ENCODE measurements at places on chromosomes 16 and 17.

- no peak for DNase-seq
Measured at GRCh38 chr17:41692722-41693521, 4.2 kb downstream of the EIF1 start.

GRCh38 chr17:41345992-41346391 lies 4.6 kb downstream of the KRT33A start:
- no peak for DNase-seq

- DNase-seq, result no peak
Measured at GRCh38 chr17:76481071-76481655, 13.8 kb downstream of the AANAT start.

DNA sequence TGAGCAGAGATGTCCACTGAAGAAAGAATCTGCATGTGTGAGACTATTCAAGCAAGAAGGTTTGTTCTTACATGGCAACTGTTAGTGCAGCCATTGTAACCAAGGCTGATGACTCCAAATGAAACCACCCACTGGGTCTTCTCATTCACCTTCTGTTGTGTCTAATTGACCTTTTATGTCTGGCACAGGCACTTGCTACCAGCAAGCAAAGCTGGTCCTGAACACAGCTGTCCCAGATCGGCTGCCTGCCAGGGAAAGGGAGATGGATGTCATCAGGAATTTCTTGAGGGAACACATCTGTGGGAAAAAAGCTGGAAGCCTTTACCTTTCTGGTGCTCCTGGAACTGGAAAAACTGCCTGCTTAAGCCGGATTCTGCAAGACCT lies 3.6 kb downstream of the CDC6 start:
- no peak for DNase-seq

GRCh38 chr17:20852239-20852989 lies 190.4 kb downstream of the USP22 start:
- DNase-seq, result no peak

DNA sequence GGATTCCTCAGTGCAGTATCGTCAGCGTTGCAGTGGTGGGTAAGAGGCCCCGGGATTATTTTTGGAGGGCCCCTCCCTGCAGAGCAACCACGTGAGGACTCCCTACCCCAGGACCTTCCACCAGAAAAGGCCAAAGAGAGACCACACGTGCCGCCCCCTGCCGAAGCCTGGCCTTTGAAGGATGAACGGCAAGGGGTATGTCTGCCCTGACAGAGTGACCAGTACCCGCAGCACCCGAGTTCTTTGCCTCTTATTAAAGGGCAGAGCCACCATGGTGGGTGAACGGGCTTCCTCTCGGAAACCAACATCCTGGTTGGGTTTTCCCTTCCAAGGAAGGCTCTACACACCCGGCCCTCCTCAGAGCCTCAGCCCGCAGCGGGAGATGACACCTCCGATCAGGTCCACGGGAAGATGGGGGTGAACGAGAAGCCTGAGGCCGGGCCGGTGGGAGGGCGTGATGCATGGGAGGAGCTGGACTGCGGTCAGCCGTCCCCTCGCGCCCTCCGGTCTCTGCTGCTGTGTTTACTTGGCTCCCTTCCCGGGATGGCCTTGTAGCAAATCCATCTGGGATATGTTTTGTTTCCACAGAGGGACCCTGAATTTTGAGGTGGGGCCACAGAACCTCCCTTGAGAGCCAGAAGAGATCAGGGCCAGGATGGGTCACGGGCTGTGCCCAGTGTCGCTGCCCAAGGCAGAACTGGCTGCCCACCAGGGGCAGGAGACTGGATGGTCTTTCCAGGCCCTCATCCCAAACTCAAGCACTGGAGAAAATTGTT lies 49.1 kb downstream of the TBC1D16 start:
- DNase-seq, result no peak

DNA sequence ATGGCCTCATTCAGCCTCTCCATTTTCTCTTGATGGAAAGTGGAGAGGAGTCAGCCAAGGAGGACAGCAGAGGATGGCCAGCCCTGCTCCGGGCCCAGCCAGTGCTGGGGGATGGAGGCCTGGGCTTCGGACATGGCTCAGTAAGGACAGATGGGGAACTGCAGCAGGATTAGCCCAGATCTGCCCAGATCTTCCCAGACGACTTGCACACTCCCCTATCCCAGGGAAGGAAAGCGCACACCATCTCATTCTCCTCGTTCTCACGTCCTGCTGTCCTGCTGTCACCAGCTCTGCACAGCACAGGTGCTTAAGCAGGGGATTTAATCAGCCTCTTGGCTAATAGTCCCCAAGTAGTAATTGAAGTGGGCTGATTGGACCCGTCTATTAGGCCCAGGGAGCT lies 100.2 kb upstream of the SDK2 start:
- no peak for DNase-seq

DNA sequence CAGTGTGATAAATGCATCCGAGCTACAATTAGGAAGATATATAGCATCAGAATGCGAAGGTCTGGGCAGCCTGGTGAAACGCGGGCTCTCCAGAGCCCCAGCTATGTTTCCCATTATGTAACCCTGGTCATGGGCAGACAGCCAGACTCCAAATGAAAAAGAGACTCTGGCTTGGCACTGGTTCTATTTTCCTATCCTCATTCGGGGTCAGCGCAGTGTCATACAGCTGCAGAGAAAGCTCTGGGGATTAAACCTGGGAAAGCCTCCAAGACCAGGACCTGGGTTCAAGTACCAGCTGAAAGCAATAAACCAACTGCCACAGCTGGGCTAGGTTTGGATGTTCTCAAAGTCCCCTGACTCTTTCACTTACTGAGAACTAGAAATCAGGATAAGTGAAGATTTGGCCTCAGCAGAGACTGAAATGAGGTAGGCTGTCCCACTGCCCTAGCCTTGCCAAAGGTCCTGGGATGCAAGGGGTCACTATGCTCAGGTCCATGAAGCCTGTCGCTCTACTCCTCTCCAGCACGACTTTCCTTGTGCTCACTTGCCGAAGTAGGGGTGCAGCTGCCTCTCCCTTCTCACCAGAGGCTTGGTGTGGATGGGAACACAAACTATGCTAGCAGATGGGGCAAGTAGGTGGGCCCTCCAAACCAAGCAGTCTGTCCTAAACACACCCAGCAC lies 123.8 kb downstream of the SMG6 start:
- DNase-seq, result no peak

DNA sequence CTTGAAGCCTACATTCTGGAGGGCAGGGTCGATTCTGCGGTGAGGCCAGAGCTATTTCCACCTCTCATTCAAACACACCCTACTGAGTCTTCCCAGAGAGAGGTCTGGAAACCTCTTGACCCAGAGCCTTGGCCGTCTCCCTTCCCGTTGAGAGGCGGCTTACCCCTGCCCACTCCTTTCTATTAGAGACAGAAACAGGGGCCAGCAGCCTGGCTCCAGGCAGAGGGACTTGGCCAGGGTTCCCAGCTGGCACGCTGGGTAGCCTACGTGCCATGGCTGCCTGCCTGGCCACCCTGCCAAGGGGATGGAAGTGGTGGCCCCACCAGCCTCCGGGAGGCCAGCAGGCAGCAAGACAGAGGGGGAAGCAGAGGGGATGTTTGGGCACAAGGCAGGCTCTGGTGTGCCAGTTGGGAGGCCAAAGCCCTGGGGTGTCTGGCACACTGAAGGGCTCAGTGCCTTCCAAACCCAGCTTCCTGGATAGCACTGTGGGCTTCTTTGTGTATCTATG lies 6.0 kb downstream of the STAC2 start:
- no peak for DNase-seq

DNA sequence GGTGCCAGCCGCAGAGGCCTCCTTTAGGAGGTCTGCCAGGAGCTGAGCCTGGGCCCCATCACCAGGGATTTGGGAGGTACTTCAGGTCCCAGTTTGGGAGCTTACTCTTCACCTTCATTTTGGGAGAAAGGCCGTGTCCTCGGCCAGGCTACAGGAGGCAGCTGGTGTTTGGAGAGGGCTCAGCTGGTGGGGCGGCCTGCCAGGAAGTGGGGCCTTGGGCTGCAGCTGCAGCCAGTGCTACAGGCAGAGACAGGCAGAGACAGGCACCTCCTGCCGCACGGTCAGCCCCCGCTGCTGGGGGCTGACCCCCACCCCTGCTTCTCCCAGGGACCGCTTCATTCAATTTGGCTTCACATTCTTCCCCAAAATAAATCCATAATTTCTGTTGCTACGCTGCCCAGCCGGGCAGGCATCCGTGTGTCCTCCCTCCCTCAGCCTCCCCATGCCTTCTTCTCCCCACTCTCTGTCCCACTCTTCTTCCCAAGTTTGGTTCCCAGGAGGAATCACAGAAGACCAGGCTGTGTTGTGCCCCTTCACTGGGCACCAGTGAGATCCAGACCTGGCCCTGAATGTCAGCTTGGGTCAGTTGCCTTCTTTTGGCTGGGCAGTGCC lies 6.1 kb downstream of the TMEM235 start:
- DNase-seq, result no peak

DNA sequence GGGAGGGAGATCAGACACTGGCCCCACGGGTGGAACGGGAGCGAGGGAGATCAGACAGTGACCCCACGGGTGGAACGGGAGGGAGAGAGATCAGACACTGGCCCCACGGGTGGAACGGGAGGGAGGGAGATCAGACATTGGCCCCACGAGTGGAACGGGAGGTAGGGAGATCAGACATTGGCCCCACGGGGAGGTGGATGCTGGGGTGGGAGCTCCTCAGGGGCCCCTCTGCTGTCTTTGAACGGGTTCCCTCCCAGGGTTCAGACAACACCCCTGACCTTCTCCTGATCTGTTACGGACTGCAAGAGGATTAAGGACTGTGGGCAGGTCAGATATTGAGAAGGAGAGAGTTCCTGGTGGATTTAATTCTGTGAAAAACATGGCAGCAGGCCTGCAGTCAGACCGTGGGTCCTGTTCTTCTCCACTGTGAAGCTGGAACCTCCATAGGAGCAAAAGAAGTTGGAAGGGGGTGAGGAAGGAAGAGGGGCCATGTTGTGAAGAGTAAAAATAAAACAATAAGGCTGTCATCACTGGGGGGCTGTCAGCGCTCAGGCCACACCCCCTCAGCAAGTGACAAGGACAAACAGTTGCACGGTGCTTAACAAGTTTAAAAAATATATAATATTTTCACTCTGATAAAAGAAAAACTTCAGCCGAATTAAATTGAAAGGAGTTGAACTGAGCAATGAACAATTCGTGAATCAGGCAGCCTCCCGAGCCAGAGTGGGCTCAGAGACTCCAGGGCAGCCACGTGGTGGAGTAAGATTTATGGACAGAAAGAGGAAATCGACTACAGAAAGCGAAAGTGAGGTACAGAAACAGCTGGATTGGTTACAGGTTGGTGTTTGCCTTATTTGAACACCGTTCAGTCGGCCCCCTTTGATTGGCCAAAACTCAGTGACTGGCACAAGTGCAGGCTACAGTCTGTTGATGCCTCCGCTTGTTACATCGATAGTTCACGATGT lies 348.7 kb upstream of the TNRC6C start:
- DNase-seq, result peak; percentile 55

DNA sequence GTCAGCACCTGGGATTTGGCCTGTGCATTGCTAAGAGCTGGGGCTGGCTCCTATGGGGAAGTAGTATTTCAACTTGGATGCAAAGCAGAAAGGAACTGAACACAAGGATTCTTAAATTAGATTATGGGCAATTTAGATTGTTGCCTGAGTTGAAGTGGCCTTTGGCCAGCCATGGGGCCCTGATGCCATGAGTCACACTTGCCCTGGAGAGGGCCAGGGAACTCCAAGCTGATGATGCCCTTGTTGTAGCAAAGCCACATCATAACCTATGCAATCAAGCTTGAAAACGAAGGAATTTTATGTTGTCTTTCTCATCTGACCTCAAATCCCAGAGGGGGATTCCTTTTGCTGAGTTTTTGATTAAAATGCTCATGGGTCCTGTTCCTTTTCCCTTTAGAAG lies 3.9 kb upstream of the SPATA32 start:
- DNase-seq, result no peak

GRCh38 chr16:57939872-57940224 lies 31.1 kb downstream of the CNGB1 start:
- no peak for DNase-seq

DNA sequence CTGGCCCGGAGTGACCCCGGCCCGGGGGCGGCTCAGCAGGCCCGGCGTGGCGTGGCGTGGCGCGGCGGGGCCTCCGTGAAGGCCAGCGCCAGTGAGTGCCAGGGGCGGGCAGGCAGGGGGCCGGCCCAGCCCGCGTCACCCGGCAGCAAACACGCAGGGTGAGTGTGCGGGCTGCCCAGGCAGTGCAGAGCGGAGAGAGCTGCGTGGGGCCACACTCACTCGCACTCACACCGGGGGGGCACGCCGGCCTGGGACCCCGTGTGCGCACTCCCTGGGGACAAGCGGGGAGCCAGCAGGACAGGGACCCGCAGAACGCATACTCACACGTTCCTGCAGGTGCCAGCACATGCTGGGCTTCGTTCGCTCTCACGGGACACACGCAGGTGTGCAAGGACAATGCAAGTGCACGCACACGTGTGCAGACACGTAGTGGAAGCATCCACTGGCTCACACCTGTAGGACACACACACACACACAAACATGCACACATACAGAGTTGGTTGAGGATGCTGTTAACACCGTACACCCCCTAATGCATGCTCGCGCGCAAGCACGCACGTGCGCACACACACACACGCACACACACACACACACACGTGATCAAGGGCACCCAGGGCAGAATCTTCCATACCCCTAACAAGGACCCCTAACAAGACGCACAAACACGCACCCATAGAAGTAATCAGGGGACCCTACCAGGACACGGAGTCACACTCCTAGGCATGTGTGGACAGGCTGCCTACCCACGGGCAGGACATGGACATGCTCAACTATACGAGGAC lies 7.7 kb downstream of the USP6 start:
- no peak for DNase-seq

DNA sequence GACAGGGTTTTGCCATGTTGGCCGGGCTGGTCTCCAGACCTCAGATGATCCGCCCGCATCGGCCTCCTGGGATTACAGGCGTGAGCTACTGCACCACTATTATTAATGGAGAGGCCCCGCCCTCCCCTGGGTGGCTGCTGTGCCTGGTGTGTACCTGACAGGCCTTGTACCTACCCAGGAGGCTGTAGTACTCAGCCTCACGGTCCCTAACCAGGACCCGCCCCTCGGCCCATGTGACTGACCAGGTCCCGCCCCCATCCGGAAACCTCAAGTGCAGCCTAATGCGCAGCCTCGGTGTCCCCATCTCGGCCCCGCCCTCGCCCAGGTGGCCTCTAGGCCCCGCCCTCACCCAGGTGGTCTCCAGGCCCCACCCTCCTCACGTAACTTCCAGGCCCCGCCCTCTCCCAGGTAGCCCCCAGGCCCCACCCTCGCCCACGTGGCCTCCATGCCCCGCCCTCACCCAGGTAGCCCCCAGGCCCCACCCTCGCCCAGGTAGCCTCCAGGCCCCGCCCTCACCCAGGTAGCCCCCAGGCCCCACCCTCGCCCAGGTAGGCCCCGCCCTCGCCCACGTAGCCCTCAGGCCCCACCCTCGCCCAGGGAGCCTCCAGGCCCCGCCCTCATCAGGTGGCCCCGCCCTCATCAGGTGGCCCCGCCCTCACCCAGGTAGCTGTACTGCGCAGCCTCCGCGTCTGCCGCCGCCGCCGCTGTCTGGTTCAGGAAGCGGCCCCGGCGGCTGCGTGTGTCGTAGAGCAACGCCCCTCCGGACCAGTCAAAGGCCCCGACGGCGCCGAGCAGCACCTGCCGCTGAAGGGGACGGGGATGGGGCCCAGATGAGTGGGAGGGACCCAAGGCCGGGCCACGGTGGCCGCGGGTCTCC lies 31.0 kb downstream of the HASPIN start:
- peak; percentile 74 for DNase-seq

GRCh38 chr17:46811978-46812583 lies 6.4 kb downstream of the WNT3 start:
- no peak for DNase-seq

All from stimulated activated CD4-positive, alpha-beta T cell treated with anti-CD3 and anti-CD28 coated beads, Interleukin-4, amount 100 ng/mL, for 1 hour (primary cell).